Stimulated activated CD4-positive, alpha-beta T cell treated with anti-CD3 and anti-CD28 coated beads, Interleukin-1b, Interleukin-23, amount 100 ng/mL, for 24 hours (primary cell): ENCODE measurements at places on chromosomes 2 and 18.

DNA sequence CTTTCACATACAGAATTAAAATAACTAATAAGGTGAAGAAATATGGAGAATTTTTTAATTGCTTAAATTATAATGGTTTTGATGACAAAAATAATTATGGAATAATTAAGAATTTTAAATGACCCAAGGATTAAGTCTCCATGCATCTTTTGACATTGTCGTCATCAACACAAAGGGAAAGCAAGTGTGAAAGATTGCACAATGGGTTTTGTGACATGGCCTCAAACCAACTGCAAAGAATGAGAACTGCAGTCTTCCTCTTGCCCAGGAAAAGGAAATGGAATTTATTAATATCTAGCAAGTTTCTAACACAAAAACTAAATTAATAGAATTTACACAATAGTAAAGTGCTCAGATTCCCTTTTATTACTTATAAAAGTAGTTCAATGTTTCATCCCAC, 329.1 kb upstream of the PKDCC start:
- no peak for DNase-seq

- DNase-seq = no peak
Observed at GRCh38 chr2:81647715-81648230, 1343.2 kb upstream of the LRRTM1 start.

DNA sequence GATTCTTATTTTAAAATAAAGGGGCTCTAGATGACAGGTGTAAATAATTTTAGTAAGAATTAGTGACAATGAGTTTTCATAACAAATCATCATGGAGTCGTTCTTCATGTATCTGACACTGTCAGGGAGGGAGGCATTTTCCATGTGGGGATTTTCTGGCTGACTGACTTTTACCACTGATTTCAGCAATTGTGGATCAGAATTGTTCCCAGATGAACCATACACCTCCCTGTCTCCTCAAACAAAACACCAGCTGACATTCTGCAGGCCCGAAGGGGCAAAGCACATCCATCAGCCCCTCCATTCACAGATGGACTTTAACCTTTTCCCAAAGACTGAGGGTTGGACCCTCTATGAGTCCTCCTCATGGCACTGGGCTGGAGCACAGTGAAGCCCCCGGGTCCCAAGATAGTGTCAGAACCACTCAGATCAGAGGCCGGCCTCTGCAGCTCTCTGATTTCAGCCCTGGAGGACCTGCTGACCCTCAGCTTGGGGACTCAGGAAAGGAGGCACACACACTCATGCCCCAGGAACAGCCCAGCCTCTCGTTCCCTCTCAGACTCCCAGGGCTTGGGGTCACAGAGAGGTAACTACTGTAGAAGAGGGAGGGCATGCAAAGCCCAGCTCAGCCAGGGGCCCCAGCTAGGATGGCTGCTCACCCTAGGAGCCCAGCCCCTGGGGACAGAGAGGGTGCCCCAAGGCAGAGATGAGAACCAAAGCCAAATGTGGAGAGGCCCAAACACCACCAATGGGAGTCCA, 43.2 kb upstream of the LOXHD1 start:
- DNase-seq = no peak

- no peak for DNase-seq
Observed at GRCh38 chr18:34749721-34750120, 39.6 kb downstream of the DTNA start.

GRCh38 chr2:70977605-70978205, 725 bp upstream of the ANKRD53 start:
- no peak for DNase-seq

- DNase-seq = no peak
Observed at GRCh38 chr2:180625006-180625844, 355.2 kb upstream of the UBE2E3 start.
